Myometrial cell (primary cell): ENCODE measurements at places on chromosomes 7 and 10. TPM values are rescaled to one million over a fixed set of nuclear protein-coding genes. Genes with fewer than 3 reads are reported as not detected.

The FKBP6 gene
- total RNA-seq: not detected in 2 replicates

The GLI3 gene
- total RNA-seq: 1.7 and 3.9 TPM in 2 replicates

The JCAD gene
- 1.2 and 1.8 TPM in 2 replicates for total RNA-seq

The LRRC61 gene
- 1.7 and 3.9 TPM in 2 replicates for total RNA-seq

The SLC35G1 gene
- total RNA-seq: 3.0 and 3.7 TPM in 2 replicates

The NKX1-2 gene
- total RNA-seq: not detected in 2 replicates

The PLEKHS1 gene
- total RNA-seq: not detected in 2 replicates

The TMEM270 gene
- not detected in 2 replicates for total RNA-seq

The CACNA2D1 gene
- total RNA-seq: 12.8 and 13.3 TPM in 2 replicates

The NKX2-3 gene
- total RNA-seq: not detected in 2 replicates

The PPA1 gene
- 160 and 209 TPM in 2 replicates for total RNA-seq

The MCM10 gene
- total RNA-seq: 2.9 and 3.2 TPM in 2 replicates

The DLX5 gene
- not detected in 2 replicates for total RNA-seq

The OLAH gene
- not detected in 2 replicates for total RNA-seq

The CHST12 gene
- 10.5 and 15.9 TPM in 2 replicates for total RNA-seq

The SPDYE2B gene
- total RNA-seq: not detected in 2 replicates

The AZGP1 gene
- total RNA-seq: not detected in 2 replicates

The ZNF438 gene
- total RNA-seq: 3.4 and 3.5 TPM in 2 replicates

The DYDC1 gene
- total RNA-seq: not detected in 2 replicates

The ASB10 gene
- not detected in 2 replicates for total RNA-seq

The WASHC2A gene
- total RNA-seq: 24.5 and 29.2 TPM in 2 replicates

The PRRT4 gene
- total RNA-seq: not detected in 2 replicates

The HSPA12A gene
- 8.6 and 12.4 TPM in 2 replicates for total RNA-seq

The SPDYE11 gene
- total RNA-seq: not detected in 2 replicates

The ATXN7L1 gene
- total RNA-seq: 3.7 and 8.9 TPM in 2 replicates

The PRLHR gene
- not detected in 2 replicates for total RNA-seq

The TEX36 gene
- total RNA-seq: not detected in 2 replicates

The MPLKIP gene
- total RNA-seq: 57.2 and 83.9 TPM in 2 replicates

The TWNK gene
- total RNA-seq: 1.7 and 3.7 TPM in 2 replicates

The AOAH gene
- total RNA-seq: not detected in 2 replicates

The HOXA5 gene
- 1.7 and 6.2 TPM in 2 replicates for total RNA-seq

The NRCAM gene
- total RNA-seq: 1.1 TPM in 1 of 2 replicates, not detected in the other

The CNPY1 gene
- total RNA-seq: not detected in 2 replicates

The TSPAN13 gene
- total RNA-seq: 19.0 and 19.9 TPM in 2 replicates

The PPP1R9A gene
- total RNA-seq: not detected in 2 replicates

The ADRB1 gene
- total RNA-seq: not detected in 2 replicates

The SLC26A5 gene
- total RNA-seq: not detected in 2 replicates

The SPOCK2 gene
- total RNA-seq: under 0.01 TPM in 1 of 2 replicates, not detected in the other

The OR13A1 gene
- not detected in 2 replicates for total RNA-seq

The VAX1 gene
- not detected in 2 replicates for total RNA-seq

The HTR7 gene
- 0.18 and 0.29 TPM in 2 replicates for total RNA-seq

The PRF1 gene
- total RNA-seq: not detected in 2 replicates

The SPACDR gene
- total RNA-seq: 0.86 TPM in 1 of 2 replicates, not detected in the other

The ERVW-1 gene
- total RNA-seq: not detected in 2 replicates

The AGK gene
- 32.9 and 40.9 TPM in 2 replicates for total RNA-seq

The TCTN3 gene
- total RNA-seq: 49.0 and 52.5 TPM in 2 replicates
